ENCODE measurements at places on chromosomes 11 and 22.

- peak; percentile 69 for DNase-seq
Measured at GRCh38 chr22:42959576-42960509, 55.1 kb downstream of the PACSIN2 start.

DNA sequence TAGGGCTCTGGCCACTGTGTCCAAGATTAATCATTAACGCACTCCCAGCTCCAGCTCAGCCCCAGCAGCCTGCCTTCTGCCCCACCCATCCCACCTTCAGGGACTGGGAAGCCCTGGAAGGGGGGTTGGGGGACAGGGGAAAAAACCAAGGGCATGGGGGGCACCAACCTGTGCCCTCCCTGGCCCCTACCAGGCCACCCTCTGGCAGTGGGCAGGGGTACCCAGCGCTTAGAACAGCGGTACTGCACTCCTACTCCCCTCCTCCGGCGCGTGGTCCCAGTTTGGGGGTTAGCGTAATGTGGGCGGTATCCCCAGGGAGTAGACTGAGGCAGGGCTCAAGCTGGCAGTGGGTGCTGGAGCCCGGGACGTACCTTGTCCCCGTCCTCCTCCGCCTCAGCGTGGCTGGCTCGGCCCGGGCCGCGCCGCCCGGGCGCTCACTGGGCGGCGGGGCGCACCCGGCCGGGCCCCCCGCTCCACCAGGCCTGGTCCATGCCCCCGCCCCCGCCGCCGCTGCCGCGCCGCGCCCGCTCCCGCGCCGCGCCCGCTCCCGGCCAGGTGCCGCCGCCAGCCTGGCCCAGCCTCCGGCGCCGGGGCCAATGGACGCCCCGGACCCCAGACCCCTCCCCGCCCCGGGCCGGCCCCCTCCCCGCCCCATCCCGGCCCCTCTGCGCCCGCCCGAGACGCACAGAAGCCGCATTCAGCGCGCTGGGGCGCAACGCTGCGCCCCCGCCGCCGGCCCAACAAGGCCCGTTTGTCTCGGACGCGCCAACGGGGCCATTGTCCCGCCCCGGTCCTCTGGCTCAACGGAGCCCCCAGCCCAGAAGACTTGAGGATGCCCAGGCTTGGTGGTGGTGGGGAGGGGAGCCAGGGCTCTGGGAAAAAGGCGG, at the start of gene GAL3ST1:
Gene GAL3ST1 (minus strand): TSS at position 571 of the 887 bp plus-strand sequence. CDS start 17,273 bp downstream, outside the sequence.
- no peak for DNase-seq

- no peak for DNase-seq
Measured at GRCh38 chr11:120064341-120064740, 73.6 kb downstream of the TRIM29 start.

DNA sequence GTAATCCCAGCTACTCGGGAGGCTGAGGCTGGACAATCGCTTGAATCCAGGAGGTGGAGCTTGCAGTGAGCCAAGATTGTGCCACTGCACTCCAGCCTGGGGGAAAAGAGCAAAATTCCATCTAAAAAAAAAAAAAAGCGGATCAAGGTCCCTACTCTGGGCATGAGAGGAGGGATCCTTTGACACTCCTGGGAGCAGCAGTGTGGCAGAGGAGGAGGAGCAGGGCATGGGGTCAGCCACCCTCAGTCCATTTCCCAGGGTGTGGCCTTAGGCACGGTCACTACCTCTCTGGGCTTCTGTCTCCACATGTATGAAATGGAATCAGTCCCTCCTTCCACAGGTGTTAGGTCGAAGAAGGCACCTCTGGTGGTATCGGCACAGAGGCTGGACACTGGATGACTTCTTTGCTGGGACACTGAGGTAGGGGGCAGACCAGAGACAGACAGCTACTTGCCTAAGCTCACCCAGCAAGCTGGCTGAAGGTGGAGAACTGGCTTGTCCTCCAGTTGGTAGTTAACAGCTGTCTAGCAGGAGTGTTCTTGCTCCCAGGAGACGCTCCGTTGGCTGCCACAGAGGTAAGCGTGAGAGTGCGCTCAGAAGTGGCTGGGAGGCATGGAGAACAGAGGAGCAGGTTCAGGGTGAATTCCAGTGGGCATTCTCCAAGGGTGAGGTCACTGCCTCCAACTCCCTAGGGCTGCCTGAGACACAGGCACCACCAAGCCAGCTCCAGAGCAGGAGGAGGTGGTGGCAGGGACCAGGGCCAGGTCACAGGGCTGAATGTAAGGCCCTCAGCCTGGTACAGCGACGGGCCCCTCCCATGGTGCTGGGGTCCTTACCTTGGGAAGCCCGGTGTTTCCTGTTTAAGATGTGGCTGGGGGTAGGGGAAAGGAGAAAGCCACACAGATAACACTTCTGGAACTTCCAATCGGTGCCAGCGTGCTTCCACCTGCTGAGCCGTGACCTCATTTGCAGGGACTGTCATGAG, 19.5 kb downstream of the TXN2 start:
- no peak for DNase-seq

GRCh38 chr11:107655602-107656001, 56.3 kb downstream of the SLN start:
- no peak for DNase-seq

Data from Kasumi-1 (cell line).